ENCODE measurements at places on chromosomes 5 and 9.

DNA sequence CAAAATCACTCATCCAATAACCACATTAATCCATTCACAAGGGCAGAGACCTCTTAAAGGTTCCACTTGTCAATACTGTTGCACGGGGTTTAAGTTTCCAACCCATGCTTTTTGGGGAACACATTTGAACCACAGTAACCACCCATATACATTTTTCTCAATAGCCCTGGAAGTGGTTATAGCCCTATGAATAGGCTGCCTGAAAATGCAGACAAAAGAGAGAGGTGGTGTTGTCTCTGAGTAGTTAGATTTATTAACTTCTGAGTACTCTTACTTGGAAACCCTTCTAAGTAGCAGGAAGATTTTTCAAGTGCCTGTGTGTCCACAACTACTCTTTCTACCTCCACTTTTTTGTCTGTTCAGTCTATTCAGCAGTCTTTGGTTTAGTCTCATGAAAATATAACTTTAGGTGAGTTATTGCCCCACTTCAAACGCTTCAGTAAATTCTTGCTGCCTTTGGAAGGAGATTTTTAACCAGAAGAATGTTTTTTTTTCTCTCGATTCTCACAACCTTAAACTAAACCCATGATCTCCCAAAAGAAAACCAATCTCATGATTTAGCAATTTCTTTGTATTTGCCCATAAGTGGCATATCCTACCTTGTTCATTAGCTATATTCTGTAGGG lies 42.6 kb downstream of the ARHGEF28 start:
- no peak for DNase-seq

- DNase-seq: no peak
These were observed 368.4 kb upstream of the GRAMD2B start for GRCh38 chr5:126054577-126055347.

DNA sequence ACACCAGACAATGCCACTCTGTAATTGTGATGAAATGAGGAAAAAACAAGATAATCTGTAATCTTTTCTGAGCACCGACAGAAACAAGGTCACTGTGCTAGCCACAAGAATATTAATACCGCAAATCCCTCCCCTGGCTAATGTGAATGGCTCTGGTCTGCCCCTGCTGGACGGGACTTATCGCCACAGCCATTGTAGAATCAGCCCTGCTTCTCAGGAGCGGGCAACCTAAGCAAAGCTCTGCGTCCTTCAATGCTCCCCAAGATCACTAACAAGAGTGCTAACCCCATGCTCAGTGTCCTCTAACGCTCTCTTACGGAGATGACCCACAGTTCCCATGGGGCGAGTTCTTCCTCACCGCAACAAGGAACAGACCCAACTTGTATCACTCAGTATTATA lies 42.7 kb downstream of the OR2V1 start:
- no peak for DNase-seq

GRCh38 chr5:12625667-12626263 lies 721.5 kb upstream of the CTNND2 start:
- DNase-seq: no peak

GRCh38 chr9:85941966-85942912 lies 1.3 kb downstream of the NAA35 start:
- no peak for DNase-seq

Data from HS-5 (cell line).